Ecto neural progenitor cell (in vitro differentiated cells): ENCODE measurements at places on chromosomes 5 and 9.

DNA sequence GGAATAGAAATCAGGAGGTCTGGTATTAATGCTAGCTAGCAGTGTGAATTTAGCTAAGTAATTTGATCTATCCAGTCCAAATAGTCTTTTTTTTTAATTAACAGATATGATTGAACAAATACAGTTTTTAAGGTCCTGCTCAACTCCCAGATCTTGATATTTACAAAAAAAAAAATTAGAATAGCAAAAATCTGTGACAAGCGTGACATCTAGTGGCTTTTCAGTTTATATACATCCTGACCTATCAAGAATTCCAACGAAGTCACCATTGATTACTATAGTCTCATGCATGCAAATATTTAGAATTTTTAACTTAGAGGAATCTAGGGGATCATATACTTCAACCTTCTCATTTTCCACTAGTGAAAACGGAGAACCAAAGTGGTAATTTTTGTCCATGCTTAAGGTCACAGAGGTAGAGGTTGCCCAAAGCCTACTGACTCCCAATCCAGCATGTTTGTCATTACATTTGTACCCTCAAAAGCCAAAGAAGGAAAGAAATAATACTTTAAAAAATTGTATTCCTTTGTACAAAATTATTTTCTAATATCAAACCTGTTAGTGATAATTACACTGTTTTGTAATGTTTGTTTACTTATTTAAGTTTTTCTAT, 17.6 kb upstream of the TARS1 start:
- no peak for DNase-seq

- DNase-seq, result no peak
These were observed 74.5 kb downstream of the SH3TC2 start for GRCh38 chr5:148988328-148988727.

- no peak for DNase-seq
These were observed 1342.4 kb upstream of the DMAC1 start for GRCh38 chr9:9142001-9142400.

GRCh38 chr5:1753490-1753889, 46.1 kb downstream of the MRPL36 start:
- DNase-seq, result peak; percentile 14

GRCh38 chr9:79570448-79571308, 1.1 kb upstream of the TLE4 start:
- DNase-seq, result peak; percentile 69

DNA sequence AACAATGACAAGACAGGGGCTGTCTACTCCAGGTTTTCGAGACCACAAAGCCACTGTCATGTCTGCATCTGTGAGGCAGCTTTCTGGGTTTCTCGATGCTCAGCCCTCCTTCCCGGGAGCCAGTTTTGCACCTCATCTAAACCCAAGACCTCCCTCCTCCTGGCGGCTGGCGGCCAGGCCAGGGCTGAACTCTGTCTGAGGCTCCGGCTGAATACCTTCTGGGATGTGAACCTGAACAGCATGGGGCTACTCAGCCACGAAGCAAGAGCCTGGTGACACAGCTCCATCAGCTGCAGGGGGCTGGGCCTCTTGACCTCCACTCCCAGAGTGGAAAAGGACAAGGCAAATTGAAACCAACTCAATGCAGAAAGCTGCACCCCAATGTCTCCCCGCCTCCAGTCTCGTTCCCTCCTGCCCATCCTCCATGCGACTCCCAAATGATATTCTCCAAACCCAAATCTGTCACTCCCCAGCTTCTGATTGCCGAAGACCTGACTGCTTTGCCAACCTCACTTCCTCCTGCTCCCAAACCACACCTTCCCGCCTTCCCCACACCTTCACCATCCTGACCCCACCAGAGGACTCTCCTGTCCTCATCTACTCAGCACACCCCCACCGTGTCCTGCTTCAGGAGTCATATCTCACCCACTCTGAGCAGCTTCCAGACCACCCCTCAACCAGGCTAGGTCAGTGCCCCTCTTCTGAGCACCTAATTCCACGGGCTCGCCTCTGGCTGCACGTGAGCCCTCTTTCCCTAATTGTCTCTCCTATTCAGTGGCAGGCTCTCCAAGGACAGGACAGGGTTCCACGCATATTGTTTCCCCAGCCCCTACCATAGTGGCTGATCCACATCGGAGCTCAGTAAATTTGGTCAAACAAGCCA, 4.5 kb downstream of the ANKS6 start:
- peak; percentile 61 for DNase-seq

GRCh38 chr9:3049636-3050035, 205.7 kb upstream of the PUM3 start:
- no peak for DNase-seq

- no peak for DNase-seq
These were observed 21.9 kb upstream of the FSD1L start for GRCh38 chr9:105425816-105426433.

GRCh38 chr9:122246666-122247065, 17.9 kb upstream of the LHX6 start:
- DNase-seq, result no peak

DNA sequence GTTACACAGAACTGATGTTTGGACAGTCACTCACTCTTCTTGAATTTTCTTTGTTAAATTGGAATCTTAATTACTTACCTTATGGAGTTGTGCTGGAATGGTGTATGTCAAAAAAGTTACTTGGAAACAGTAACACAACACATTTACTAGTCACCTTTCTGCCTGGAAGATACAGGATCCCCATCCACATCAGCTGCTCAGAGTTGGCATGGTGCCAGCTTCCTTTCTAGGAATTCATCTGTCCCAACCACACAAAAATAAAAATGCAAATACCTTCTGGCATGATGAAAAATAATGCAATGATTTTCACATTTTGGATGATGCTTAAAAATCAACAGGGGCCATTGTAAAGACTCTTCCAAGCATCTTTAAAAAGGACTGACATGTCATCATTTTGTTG, 341.5 kb downstream of the TMEM38B start:
- no peak for DNase-seq
